ENCODE measurements at places on chromosomes 4 and X.

DNA sequence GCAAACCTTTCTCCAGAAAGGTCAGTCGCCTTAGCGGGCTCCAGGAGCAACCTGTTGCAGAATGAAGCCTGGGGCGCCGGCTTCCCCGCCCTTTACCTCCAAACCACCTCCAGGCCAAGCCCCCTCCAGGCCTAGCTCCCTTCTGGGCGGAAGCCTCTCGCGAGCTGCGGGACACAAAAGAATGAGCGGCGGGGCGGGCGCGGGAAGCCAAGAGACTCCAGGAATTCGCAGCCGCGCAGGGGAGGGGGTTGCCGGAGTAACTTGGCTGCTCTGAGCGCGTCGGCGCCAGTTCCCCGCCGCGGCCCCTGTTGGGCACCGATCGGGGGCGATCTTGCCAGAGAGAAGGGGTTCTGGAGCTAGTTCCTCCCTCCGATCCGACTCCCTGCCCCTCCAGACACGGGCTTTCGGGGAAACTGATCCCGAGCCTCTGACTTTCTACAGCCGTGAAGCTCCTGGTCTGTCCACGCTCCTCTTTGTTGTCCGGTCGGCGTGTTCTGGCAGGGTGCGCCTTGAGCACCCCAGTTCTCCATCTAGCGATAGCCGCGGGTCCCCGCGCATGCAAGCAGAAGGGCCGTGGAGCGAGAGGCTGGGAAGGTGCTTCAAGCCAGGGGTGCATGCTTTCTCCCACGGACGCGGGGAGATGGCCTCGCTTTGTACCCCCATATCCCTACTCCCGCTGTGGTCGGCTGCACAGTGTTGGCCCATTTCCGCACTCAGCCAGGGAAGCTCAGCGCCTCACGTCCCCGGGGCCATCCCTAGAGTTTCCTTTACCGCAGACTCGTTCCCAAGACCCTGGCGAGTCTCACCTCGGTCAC lies 1.2 kb downstream of the PROM1 start:
- no peak for DNase-seq

DNA sequence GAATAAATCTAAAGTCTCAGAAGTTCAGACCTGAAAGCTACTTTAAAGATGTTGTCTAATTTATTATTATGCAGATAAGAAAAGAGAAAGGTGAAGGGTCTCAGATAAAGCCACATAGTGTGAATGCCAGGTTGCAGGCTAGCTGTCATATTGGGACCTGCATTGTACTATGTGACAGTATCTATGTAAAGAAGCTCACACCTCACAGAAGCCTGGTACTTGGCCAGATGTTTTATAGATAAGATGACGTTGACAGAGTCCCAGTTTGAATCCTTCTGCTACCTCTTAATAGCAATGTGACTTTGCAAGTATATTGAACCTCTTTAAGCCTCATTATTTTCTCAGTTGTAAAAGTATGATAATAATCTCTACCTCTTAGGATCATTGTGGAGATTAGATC lies 227.0 kb downstream of the SPRY1 start:
- DNase-seq, result no peak

DNA sequence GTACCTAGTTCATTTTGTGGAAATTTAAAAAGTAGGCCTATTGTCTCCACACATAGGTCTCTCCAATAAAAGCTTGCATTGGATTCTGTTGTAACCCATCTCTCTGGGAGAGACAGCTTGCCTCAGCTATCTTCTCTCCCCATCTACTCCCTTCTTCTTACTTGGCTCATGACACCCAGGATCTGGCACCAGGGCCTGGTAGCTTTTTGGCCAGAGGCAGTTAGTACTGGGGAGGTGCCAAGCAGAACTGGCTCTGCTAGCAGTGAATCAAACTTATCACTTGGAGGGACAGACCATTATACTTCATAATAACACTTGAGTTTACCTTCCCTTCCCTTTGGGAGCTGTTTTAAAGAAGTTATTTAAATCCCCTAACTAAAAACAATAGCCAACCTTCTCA lies 31.8 kb downstream of the PLAC1 start:
- DNase-seq, result no peak

DNA sequence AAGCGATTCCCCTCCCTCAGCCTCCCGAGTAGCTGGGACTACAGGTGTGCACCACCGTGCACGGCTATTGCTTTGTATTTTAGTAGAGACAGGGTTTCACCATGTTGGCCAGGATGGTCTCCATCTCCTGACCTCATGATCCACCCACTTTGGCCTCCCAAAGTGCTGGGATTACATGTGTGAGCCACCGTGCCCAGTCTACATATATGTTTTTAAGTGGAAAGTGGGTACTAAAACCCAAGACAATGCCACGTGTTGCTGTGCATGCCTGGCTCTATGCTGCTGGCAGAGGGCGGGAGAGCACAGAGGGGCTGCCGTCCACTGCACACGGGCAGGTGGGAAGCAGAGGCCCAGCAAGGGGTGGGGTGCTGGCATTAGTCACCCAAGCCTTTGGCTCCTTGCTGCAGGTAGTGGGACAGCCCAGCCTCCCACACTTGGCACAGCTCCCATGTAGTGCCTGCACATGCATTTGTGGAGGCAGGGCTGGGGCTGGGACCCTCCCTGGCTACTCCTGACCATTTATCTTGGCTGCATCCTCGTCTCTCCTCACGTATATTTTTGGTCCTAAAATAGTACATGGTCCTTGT lies 3.5 kb downstream of the EMD start:
- DNase-seq, result no peak

DNA sequence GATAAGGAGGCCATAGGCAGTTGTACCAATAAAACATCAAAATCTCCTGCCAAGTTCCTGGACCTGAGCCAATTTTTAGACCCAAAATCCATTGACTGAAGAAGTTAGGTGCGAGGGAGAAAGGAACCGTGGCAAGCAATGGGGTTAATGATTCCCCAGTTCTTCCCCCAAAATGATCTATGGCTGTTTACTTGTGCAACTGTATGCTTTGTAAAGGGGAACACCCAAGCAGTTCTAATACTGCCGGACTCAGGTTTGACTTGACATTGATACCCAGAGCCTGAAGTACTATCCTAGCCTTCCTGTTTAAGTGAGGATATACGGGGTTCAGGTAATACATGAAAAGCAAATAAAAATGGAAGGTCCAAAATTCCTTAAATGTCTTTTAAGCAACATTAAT lies 6.7 kb upstream of the EIF4E start:
- no peak for DNase-seq

All from stimulated activated CD8-positive, alpha-beta memory T cell treated with anti-CD3 and anti-CD28 coated beads, Interleukin-15, amount 100 ng/mL, for 4 hours (primary cell).